Thoracic aorta (tissue), 2 donors: ENCODE measurements at places on chromosomes 4 and X. TPM values are rescaled to one million over a fixed set of nuclear protein-coding genes. Genes with fewer than 3 reads are reported as not detected.

RASL11B gene
- total RNA-seq: 5.4 TPM

XG gene
- 29.6 TPM for total RNA-seq

GPR143 gene
- total RNA-seq: not detected

CWH43 gene
- not detected for total RNA-seq

PCDH19 gene
- 3.0 TPM for total RNA-seq

BEX4 gene
- 29.4 TPM for total RNA-seq

NAA10 gene
- total RNA-seq: 66.4 TPM

DNA sequence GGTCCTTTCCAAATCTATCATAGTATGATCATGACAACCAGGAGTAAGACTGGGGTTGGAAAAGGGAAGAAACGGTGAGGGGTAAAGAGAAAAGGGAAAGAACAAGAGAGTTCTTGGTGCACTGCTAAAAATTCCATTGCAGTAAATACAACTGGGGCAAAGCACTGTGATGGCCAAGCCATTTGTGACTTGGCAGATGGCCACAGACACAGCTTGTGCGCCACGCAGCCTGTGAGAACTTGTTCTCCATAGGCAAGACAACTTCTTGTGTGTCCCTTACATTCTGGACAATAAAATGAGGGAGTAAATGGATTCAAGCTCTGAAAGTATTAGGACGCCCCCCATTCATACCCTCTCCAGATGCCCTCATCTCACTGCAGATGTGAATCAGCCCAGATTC lies 10.9 kb downstream of the MFAP3L start:
- DNase-seq: no peak

DNA sequence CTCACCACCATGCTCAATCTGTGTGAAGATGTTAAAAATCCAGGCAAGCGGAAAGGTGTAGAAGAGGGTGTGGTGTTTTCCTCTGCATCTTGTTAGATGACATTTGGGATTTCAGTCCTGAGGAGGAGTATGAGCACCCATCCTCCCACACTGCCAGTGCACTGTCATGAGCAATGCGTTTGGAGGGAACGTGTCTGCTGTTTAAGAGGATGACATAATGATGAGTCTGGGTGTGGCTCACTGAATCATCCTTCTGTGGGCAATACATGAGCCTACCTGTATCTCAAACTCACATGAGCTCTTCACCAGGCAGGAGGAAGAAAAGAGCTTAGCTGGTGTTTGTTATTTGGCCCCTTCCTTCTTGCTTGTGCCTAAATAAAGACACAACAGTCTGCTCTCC lies 67.9 kb upstream of the ARX start:
- DNase-seq: no peak

DNA sequence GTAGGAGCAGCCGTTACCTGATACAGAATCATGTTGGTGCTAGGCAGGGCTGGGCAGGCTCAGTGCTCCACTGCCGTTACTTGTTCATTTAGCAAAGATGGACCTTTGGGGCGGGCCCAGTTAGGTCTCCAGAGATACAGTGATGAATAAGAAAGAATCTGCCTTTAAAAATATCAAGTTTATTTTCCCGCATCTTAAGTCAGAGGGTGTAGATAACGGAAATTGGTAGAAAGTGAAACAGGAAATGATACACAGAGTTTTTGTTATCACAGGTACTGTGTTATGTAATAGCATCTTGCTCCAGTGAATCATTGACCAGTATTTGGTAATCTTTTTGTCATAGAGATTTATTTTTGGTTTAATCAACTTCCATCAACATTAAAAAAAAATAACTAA lies 5.5 kb downstream of the TMEM131L start:
- no peak for DNase-seq

- no peak for DNase-seq
Observed at GRCh38 chr4:158714937-158715336, 8.3 kb downstream of the PPID start.

GRCh38 chrX:31236231-31236630 lies 164.4 kb upstream of the FTHL17 start:
- DNase-seq: no peak

GRCh38 chr4:181204109-181204508 lies 1039.1 kb upstream of the TENM3 start:
- DNase-seq: no peak

GRCh38 chr4:154911097-154911496 lies 130.0 kb downstream of the RBM46 start:
- no peak for DNase-seq

DNA sequence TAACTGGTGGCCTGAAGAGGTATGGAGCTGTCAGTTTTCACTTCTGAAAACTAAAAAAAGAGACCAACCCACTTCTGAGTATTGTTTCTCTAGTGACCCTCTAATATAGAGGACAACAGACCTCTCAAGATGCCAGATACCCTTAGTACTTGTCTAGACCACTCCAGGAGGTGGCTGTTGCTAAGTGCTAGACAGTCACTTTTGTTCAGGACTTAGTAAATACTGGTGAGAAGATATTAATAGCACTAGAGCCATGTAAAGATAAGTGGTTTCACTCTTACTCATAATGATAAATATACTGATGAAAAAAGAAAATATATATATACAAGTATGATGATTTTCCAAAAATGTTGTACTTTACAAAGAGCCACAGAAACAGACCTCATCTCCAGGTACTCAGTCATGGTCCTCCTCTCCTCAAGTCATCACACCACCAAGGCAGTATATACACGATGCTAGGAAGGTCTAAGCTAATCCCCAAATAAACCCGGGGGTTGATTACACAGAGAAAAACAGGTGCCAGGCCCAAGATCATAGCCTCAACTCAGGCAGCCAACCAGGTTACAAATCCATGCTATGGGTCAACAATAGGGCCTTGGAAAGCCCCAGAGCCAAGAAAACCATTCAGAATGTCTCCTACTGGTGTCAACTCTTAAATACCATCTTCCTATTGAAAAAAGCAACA lies 66.9 kb downstream of the ARHGEF9 start:
- no peak for DNase-seq

DNA sequence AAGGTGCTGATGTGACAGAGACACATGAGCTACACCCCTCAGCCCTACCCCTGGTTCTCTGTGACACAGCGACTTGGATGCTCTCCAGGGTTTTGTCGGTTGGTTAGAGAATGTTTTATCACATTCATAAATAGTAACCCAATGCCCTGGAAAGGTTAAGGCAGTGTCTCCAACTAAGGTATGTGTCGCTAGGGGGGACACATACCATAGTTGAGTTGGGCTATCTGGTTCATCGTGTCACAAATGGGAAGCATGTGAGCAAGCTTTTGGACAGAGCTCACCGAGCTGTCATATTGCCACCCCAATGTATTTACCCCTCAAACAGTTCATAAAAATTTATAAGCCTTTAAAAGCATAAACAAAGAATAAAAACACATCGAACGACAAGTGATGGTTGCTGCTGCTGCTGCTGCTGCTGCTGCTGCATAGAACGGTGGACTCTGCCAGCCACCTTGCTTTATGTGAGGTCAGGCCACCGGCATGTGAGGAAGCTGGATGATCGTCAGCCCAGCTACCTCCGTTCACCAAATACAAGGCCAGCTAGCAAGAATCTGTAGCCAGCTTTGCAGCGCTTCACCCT lies 55.9 kb downstream of the STOX2 start:
- DNase-seq: no peak
